ENCODE measurements at places on chromosomes 16 and 17.

DNA sequence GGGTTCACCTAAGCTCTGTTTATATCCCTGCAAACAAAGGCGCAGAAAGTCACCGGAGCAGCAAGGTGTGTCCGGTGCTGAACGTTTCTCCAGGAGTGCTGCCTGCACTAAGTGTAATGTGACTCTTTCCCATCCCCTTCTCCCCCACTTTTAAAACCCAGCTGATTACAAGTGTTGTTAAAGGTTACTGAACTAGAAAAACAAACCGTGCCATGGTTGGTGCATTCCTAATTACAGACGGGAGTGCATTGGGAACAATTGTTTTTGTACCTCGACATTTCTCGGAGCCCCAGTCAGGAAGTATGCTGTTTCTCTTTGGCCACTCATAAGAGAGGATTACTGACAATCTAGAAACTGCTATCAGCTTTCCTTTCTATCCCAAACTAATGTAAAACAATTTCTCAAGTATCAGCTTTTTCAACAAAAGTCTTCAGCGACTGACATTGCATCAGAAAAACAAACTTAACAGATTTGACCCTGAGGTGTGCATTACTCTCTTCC is 441.0 kb upstream of the SALL1 start:
- DNase-seq: no peak

DNA sequence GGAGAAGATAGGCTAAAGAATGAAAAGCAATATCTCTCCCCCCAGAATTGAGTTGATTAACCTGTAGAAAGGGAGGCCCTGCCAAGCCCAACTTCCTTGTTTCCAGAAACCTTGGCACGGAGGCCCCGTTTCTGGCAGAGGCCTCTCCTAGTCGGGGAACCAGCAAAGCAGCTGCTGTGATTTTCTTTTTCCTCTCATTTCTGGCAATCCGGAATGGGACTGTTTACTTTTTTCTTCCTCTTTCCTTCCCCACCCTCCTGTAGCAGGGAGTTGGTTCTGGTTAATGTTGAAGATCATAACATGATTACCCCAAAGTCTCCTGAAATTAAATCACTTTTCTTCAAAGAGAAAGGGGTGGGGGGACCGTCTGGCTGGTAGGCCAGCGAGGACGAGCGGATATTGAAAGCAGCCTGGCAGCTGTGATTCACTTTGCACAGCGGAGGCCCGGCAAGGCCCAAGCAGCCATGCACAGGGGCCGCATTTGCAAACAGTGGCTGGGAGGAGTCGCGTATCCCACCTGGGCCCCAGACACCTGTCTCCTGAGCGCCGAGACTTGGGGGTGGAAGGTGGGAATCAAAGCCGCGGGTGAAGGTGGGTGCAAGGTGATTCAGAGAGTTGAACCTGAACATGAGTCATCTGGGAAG is 51.5 kb downstream of the NTN1 start:
- no peak for DNase-seq

- DNase-seq: no peak
Measured at GRCh38 chr17:29740017-29740416, 117.3 kb upstream of the CORO6 start.

DNA sequence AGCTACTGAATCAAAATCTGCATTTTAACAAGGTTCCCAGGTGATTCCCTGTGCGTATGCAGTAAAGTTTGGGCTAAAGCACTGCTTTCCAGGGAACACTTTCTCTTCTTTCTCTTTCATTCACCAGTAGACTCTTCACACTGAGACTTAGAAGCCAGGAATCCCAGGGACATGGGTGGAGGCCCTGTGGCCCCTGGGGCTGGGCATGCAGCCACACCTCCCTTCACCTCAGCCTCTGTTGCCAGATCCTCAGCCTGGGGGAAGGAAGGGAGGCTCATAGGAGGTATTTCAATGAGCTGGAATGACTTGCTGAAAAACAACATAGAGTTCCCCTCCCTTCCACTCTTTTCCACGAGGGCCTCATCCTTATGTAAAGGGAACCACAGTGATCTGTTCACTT is 1.2 kb downstream of the G6PC3 start:
- DNase-seq: peak; percentile 59

GRCh38 chr17:43015579-43015978 is 6.6 kb downstream of the VAT1 start:
- no peak for DNase-seq

DNA sequence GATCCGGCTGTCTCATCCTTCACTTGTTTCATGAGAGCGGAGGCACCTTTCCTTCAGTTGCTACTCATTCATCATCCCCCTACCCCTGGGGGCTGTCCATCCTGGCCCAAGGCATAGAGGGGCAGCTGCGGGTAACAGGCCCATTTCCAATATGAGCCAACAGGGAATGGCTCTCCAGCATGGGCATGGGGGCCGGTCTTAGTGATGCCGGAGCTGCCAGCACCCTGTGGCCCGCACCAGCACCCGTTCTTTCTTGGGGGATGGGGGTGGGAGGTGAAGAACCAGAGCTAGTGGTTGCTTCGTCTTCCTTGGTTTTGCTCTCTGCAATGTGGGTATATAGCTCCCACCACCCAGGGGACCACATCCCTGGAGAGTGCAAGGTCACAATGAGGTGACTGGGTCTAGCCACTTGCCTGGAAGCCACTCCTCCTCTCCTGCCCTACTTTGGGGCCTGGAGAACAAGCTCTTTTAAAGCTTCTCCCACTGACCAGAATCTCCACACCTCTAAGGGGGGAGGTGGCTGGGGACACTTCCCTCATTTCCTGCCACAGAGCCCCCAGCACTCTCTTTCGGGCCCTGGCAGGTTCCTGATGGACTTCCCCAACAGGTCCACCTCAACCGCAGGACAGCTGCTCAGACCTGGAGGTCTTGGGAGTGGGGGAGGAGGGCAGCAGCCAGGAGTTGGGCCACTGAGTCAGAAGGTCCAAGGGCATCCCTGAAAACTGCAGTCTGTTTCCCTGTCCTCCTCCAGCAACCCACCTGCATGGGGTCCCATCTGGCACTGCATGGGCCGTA is 11.9 kb upstream of the TBX2 start:
- no peak for DNase-seq

DNA sequence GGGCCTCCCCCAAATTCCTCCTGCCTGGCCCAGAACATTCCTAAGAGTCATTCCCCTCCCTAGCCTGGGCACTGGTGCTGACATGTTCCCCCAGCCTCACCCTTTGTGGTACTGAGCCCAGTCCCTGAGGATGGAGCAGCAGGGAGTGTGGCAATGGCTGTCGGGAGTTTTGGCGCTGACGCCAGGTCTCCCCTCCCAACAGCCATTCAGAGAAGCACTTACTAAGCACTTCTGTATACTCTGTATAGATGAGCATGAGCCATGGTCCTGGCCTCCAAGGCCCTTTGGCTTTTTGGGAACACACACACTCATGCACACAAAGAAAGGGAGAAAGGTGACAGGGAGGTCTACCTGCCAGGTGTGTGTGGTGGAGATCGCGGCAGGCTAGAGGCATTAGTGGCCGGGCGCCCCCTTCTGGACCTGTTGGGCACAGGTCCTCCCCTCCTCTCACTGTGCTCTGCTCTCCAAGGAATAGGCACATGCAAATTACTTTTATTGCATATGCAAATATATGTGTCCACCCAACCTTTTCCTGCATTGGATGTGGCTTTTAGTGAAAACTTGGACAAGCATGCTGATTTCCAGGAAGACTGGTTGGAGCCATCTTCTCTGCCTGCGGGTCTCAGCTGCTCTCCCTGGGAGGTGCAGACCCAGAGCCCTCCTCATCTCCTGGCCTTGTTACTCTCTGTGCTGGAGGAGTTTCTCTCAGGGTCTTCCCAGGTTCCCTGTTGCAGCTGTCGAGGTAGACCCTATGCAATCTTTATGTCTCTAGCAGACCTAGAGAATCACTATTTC is 17.4 kb upstream of the C17orf107 start:
- DNase-seq: peak; percentile 16

- no peak for DNase-seq
Measured at GRCh38 chr16:776824-777223, 11.4 kb downstream of the RPUSD1 start.

GRCh38 chr16:86455116-86455515 is 55.2 kb upstream of the FOXF1 start:
- DNase-seq: no peak

DNA sequence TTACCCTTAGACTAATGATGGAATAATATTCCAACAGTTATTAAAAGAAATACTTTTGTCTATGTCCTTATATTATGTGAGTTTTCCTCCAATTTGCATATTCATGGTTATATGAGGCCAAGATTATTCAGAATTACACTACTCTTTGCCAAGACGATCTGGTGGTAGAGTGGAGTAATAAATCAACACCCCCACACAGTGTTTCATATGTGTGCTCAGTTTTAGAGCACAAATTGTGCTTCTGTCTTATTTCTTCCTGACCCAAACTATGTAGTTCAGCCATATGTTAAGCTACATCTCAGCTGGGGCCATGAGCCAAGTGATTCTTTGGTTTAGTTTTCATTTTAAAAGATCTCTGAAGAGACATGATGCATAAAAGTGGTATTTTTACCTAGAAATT is 26.9 kb upstream of the PPM1E start:
- DNase-seq: no peak

- DNase-seq: no peak
Measured at GRCh38 chr17:47735536-47736011, 2.5 kb downstream of the TBX21 start.

DNA sequence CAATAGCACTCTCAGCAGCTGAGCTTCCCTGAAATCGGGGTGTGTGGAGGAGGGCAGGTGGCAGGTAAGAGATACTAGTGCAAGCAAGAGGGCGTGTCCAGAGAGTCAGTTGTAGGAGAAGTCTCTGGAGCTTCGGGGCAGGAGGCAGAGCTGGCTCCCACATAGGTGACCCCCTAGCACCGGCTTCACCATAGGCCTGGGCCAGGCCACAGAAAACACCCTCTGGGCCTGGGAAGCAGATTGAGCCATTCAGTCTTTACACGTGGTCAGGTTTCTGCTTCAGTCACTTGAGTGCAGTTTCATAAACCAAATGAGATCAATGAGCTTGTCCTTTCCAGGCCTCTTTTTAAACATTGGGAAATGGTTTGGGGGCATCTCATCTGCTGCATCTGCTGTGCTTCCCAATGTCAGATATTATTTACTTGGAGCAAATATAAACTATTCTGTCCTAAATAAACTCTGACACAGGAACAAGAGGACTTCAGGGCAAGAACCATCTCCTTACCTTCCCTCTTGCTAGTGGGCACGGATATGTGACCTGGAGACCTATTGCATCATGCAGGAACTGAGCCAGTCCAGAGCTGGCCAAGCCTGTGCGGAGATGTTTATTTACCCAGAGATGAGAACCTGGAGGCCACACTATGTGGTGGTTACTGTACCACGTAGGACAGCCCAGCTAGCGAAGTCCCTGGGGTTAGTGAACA is 16.1 kb downstream of the CCR7 start:
- DNase-seq: no peak

DNA sequence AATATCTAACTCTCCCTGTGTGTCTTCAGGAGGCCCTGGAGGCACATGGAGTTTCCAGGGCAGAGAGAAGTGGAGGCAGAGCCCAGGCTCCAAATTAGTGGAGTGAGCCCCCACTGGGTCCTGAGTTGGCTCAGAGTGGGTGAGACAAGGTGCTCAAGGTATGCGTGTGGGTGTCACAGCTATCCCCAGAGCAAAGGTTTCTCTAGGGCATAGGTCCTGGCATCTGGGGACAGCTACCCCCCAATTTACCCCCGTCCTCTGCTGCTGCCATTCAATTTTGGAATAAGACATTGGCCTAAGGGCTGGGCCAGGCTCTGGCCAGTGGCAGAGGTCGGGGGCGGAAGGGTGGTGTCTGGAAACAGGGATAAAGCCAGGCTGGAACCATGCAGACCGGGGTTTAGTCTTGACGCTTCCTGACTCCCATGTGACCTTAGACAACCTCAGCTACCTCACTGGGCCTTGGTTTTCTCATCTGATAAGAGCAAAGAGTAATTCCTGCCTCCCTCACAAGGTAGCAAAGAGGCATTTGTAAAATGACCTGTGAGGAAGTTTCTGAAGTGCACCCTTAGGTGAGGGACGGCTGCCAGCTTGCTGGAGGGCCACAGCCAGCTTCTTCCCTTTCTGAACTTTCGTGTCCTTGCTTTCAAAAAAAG is 78.2 kb upstream of the TMEM97 start:
- no peak for DNase-seq

- no peak for DNase-seq
Measured at GRCh38 chr17:59858932-59859331, 33.8 kb downstream of the TUBD1 start.

DNA sequence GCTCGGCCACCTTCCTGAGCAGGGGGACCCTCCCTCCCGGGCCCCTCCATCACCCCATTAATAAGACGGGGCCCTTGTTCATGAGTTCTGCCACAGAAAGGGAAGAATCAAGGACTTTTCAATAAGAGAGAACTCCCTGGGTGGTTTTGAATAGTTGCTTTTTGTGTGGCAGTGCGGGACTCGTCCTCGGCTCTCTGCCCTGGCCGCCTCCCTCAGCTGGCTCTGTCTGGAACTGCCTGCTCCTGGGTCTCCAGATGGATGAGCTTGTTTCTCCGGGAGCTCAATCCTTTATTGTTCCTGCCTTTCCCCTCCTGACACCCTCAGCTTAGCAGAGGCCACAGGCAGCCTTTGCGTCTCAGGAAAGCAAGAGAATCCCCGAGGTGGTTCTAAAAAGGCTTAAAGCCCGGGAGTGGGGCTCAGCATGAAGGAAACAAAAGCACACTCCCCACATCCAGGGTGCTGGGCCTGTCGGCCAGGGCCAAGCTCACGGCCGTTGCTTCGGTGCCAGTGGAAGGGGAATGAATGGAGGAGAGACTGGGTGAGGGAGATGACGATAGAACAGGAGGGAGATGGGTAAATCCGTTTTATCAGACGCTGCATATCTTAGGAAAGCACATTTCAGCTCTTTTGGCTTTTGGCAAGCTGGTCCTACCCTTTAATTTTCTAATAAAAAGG is 60.2 kb downstream of the RAI1 start:
- no peak for DNase-seq

- peak; percentile 56 for DNase-seq
Measured at GRCh38 chr17:49076573-49077384, 55.8 kb upstream of the B4GALNT2 start.

DNA sequence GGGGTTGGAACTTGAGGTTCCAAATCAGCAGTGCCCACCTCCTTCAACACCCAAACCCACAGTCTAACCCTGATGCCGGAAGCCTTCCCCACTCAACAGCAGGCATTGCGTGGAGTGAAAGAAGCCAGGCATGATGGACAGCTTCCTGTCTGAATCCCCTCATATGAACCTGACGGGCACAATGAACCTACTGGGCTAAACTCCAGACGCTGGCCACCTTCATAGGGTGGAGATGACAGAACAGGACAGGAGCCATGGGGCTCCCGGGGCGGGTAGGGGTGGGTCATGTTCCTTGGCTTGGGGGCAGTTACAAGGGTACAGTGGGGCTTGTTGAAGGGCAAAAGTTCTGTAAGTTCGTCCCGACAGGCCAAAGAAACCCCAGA is 460 bp upstream of the HSBP1 start:
- DNase-seq: no peak
